ENCODE measurements at places on chromosomes 12 and 14. TPM values are rescaled to one million over a fixed set of nuclear protein-coding genes. Genes with fewer than 3 reads are reported as not detected.

Gene SIX6
- polyA plus RNA-seq, result 0.08 TPM

Gene SMOC1
- 5.1 TPM for polyA plus RNA-seq

Gene ASCL1
- not detected for polyA plus RNA-seq

Gene CHGA
- polyA plus RNA-seq, result not detected

Gene FGF6
- 58.5 TPM for polyA plus RNA-seq

Gene MSI1
- 4.4 TPM for polyA plus RNA-seq

Gene AGAP2
- 8.2 TPM for polyA plus RNA-seq

Gene DAO
- polyA plus RNA-seq, result not detected

Gene KRT6C
- not detected for polyA plus RNA-seq

Gene CISTR
- not detected for polyA plus RNA-seq

Gene NAV3
- 14.0 TPM for polyA plus RNA-seq

Gene SERPINA10
- 0.03 TPM for polyA plus RNA-seq

Gene PIANP
- 3.2 TPM for polyA plus RNA-seq

Gene TUBA1B
- 831 TPM for polyA plus RNA-seq

Gene SH2B3
- polyA plus RNA-seq, result 12.9 TPM

Gene NINJ2
- 5.5 TPM for polyA plus RNA-seq

Gene BAZ2A
- polyA plus RNA-seq, result 41.3 TPM

Gene KRT3
- polyA plus RNA-seq, result not detected

Gene ZNF839
- polyA plus RNA-seq, result 11.6 TPM

Gene PRH2
- polyA plus RNA-seq, result 0.33 TPM

Gene TEX22
- polyA plus RNA-seq, result 0.90 TPM

Gene HCAR1
- polyA plus RNA-seq, result 0.10 TPM

Gene GRIN2B
- 0.03 TPM for polyA plus RNA-seq

Gene NOVA1
- 13.2 TPM for polyA plus RNA-seq

Gene STAB2
- polyA plus RNA-seq, result 3.9 TPM

Gene RD3L
- polyA plus RNA-seq, result not detected

Gene MGAT4C
- 0.37 TPM for polyA plus RNA-seq

Gene GLT1D1
- polyA plus RNA-seq, result 1.6 TPM

Gene IKZF4
- 9.4 TPM for polyA plus RNA-seq

Gene SSPN
- polyA plus RNA-seq, result 106 TPM

Gene COL2A1
- 16.9 TPM for polyA plus RNA-seq

Gene VIPAS39
- 23.9 TPM for polyA plus RNA-seq

Gene RCOR1
- polyA plus RNA-seq, result 23.6 TPM

Gene TMEM63C
- 0.67 TPM for polyA plus RNA-seq

Gene APOF
- polyA plus RNA-seq, result not detected

Gene MAP3K9
- polyA plus RNA-seq, result 0.18 TPM

Gene FAM186B
- 1.8 TPM for polyA plus RNA-seq

Gene C14orf132
- polyA plus RNA-seq, result 17.4 TPM

Gene ADCY6
- polyA plus RNA-seq, result 35.9 TPM

Gene MYF5
- 25.0 TPM for polyA plus RNA-seq

Gene KRT77
- not detected for polyA plus RNA-seq

Gene RNASE3
- 0.28 TPM for polyA plus RNA-seq

Gene LRIG3
- polyA plus RNA-seq, result 23.8 TPM

Gene MIS18BP1
- polyA plus RNA-seq, result 18.4 TPM

Gene M6PR
- 112 TPM for polyA plus RNA-seq

Gene NOS1
- 0.76 TPM for polyA plus RNA-seq

Gene IKBIP
- polyA plus RNA-seq, result 17.9 TPM

Gene OVCH1
- 0.54 TPM for polyA plus RNA-seq

Gene MMP14
- 157 TPM for polyA plus RNA-seq

Gene SPATS2
- polyA plus RNA-seq, result 29.4 TPM

Gene GYS2
- 0.24 TPM for polyA plus RNA-seq

Gene DENND5B
- polyA plus RNA-seq, result 20.6 TPM

Gene FIGNL2
- polyA plus RNA-seq, result 1.2 TPM

Data from forelimb muscle (tissue), 1 donor.